Stimulated activated CD4-positive, alpha-beta T cell treated with anti-CD3 and anti-CD28 coated beads, Interleukin-1b, Interleukin-23, amount 100 ng/mL, for 24 hours (primary cell): ENCODE measurements at places on chromosomes 13 and 19.

DNA sequence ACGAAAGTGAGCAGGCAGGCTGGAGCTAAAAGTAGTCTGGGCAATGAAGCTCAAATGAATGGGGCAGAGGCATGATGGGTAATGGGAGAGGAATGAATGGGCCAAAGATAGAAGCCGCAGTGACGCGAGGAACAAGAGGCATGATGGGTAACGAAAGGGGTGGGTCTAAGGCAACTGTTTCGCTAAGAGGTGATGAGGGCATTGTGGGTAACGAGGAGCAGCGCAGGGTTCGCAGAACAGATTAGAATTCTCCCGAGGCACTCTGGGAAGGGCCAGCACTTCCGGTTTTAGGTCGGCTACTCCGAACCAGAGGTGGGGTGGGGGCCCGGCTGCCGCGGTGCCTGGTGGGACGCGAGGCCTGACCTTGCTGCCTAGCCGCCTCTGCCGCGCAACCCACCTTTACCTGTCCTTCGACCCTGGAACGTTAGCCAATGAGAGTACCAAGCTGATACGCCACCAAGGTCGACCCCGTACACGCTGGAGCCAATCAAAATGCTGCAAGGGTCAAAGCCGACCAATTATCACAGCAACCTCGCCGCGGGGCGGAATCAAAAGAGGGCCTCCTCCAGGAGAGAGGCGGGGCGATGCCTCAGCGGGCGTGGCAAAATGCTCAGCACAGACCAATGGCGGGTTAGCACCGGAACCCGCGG, 563 bp upstream of the TOMM40 start:
- DNase-seq, result no peak

GRCh38 chr19:49666120-49666444, 349 bp downstream of the BCL2L12 start:
- no peak for DNase-seq

DNA sequence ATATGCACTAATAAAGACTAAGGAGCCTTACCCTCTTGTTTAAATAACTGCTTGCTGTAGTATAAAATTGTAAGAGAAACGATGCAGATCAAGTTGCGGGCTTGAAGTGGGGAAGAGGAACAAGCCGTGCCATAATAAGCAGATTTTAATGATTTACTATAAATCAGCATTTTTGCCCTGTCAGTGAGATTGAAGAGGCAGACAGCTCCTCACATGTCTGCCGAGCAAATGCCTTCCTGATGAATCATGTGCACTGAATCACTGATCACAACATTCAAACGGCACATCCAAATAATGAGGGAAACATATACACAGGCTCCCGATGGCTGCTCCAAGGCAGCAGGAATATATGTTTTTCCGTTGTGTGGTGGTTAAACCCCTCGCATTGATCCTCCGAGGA, 282.9 kb downstream of the TSHZ3 start:
- no peak for DNase-seq

- DNase-seq, result no peak
Measured at GRCh38 chr13:104015646-104016396, 949.6 kb upstream of the SLC10A2 start.

DNA sequence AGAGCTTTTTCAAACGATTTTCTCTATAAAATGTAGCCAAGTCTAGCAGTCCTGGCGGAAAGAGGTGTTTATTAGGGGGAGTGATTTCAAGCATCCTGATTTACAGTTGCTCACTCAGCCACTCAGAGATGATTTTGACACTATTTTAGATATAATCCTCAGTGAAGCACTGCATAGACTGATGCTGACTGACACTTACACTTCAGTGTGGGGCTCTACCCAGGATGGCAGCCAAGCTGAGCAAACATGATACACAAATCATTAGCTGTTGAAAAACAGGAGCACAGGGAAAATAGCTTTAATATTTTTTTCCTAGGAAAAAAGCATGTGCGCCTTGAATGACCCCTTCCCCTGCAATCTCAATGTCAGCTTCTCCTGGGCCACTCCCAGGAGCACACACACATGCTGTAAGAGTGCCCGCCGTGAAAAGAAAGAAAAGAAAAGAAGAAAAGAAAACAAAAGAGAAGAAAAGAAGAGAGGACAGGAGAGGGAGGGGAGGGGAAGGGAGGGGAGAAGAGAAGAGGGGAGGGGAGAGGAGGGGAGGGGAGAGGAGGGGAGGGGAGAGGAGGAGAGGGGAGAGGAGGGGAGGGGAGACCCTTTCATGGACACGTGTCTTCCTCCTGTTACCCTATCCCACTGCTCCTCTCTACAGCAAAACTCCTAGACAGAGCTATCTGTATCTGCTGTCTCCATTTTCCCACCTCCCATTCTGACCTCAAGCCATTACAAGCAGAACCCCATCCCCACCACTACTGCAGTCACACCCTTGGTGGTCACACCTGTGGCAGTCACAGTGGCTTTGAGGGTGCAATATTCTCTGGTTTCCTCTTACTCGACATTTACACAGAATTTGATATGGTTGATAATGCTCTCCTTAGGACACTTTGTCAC, 36.4 kb downstream of the RCBTB2 start:
- no peak for DNase-seq

DNA sequence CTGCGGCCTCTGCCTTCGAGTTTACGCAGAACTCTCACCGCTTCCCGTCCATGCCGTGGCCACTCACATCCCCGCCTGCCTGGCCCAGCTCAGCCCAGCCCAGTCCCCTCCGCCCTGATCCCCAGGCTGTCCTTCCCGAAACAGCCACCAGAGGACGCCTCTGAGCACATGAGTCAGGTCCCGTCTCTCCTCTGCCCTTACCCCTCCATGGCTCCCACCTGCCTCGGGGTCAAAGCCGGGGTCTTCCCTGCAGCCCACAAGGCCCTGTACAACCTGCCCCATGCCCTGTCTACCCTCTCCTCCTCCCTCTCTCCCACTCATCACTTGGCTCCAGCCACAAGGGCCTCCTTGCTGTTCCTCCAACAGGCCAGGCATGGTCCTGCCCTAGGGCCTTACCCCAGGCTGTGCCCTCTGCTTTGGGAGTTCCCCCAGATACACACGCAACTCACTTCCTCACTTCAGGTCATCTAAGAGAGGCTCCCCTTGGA, 8.1 kb upstream of the SEMA6B start:
- DNase-seq, result peak; percentile 33

DNA sequence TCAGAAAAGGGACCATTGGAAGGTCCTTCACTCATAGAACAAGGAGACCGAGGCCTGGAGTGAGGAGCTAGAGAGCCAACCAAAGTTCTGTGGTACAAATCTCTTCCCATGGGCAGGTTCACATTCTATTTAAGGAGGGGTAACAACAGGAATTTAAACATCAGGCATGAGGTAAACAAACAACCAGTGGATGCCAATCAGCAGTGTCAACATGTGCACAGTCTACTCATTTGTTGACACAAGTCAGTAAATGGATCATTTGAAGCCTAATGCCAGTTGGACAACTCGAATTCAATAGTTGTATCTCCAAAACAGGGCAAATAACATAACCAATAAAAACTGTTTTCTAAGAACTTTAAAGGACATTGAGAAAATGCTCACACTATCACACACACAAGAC, 6.3 kb upstream of the DOCK9 start:
- no peak for DNase-seq

GRCh38 chr13:20973886-20974425, 71.4 kb upstream of the XPO4 start:
- DNase-seq, result no peak

GRCh38 chr13:23549724-23550123, 20.5 kb upstream of the TNFRSF19 start:
- DNase-seq, result no peak

DNA sequence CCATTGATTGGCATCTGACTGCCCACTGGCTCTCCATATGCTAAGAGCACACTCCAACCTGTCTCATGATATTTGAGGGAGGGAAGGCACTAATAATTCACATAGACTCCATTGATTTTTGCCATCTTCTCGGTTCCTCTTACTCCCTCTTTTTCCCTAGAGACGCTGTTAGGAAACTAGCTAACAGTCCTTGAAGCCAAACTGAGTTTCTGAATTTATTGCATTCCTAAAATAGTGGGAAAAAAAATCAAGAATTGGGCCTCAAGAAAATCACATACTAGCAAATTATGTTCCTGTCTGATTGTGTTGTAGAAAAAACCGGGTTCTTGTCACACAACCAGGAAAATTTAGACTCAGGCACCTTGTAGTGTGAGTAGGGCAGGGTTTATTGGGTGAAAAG, 86.4 kb upstream of the SLC7A1 start:
- DNase-seq, result no peak
